ENCODE measurements at places on chromosomes 3 and 15.
A peak's percentile ranks its signal among the peaks of the same experiment; 100 is the strongest.

DNA sequence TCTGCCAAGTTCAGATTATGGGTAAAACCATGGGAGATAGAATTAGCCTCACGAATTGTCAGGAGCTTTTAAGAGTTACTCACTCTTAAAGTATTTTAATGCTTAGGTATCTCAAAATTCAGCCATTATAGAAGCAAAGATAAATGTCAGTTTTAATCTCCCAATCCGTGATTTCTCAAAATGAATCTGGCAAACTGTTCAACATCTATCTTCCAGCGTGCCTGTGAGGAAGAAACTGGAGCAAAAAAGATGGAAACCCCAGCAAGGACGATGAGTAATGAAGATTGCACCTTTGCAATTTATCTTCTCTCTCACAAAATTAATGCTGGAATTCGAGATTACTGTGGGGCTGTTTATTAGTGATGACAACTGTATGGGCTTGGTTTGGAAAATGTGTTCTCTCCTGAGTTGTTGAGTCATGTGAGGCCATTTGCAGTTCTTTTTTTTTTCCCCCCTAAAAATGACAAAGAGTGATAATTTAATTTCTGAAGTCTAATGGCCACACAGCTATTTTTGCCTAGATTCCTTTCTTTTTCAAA lies 70.5 kb downstream of the PYDC2 start:
- no peak for DNase-seq

DNA sequence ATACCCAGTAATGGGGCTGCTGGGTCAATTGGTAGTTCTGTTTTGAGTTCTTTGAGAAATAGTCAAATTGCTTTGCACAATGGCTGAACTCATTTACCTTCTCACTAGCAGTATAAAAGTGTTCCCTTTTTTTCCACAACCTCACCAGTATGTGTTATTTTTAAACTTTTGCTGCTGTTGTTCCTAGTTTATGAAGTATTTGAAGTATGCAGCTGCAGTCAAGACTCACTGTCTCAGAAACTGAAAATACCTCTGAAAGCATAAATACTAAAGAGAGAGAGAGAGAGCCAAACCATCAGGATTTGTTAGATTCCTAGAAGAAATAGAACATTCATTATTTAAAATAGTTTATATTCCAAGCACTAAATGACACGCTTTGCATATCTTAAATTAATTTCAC lies 764.2 kb downstream of the NTRK3 start:
- no peak for DNase-seq

DNA sequence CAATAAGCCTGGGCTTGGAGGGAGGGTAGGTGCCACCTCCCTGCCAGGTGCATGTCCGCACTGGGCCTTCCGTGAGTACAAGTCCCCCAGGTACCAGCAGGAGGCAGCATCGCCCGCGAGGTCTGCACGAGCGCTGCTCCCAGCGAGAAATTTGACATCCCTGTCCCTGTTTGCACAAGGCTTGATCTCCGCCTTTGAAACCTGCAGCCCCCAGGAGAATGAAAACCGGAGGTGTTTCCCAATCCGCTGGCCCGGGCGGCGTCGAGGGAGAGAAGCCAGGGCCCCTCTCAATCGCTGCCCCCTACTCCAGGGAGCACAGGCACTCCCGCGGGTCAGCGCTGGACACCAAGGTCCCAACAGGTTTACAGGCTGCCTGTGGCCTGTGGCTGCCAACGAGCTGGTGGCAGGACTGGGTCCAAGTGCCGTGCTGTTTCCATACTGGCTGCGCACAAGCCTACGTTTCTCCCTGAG lies 961 bp downstream of the HAPLN3 start:
- peak; percentile 86 for DNase-seq

DNA sequence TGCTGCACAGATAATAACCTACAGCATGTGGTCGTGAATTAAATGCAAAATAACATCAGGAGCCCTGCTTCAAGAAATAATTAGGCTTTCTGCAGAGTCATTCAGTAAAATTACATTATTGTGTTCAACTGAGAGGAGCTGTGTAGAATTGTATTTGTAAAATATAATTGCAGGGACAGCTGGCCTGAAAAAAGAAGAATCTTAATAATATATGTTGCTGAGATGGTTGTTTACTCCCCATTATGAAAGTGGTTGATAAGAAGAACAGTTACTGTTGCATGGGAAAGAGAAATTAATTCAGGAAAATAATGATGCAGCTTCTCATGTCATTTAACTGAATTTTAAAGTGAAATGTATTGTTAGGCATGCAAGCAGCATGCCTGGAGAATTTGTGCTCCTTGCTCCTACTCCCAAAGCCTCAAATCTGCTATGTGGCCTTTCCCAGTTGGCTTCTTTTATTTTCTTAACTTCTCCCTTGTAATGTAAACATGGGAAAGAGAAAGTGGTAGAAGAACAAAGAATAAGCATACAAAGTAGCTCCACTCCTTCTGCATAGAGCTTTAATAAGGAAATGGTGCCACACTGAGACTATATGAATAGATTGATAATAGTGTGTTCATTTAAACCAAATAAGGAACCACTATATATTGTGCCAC lies 100.1 kb downstream of the VGLL3 start:
- DNase-seq: no peak

DNA sequence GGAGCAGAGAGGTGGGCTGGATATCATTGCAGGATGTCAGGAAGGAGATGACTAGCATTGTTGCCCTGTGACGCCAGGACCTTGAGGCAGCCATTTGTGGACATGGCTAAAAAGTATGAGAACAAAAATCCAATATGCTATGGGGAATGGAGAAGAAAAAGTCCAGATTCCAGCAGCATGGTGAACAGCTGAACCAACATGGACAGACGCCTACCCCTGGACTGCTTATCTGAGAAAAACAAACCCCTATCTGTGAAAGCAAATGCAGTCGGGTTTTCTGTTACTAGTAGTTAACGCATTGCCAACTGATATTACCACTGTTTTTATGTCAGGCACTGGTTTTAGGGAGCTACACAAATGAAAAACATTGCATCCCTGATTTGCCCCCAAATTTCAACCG lies 251.2 kb upstream of the RORA start:
- no peak for DNase-seq
